ENCODE measurements at places on chromosomes 5 and 9.

GRCh38 chr5:110625376-110625999, 101.0 kb downstream of the TMEM232 start:
- peak; percentile 5 for DNase-seq

DNA sequence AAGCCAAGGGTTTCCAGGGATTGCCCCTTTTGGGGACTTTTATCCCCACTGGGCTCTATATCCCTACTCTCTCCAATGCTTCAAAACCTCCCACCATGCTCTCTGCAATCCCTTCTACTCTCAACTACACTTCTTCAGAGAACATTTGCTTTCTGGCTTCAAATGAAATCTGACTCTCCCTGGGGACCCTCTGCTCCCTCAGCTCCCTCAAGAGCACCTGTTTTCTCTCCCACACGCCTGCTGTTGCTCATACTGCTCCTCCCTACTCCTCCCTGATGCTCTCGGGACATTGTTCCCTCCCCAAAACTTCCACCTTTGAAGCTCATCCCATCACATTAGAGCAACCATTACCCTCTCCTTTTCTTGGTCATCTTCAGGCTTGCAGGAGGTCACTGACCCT, 344.9 kb downstream of the CDK5RAP2 start:
- no peak for DNase-seq

DNA sequence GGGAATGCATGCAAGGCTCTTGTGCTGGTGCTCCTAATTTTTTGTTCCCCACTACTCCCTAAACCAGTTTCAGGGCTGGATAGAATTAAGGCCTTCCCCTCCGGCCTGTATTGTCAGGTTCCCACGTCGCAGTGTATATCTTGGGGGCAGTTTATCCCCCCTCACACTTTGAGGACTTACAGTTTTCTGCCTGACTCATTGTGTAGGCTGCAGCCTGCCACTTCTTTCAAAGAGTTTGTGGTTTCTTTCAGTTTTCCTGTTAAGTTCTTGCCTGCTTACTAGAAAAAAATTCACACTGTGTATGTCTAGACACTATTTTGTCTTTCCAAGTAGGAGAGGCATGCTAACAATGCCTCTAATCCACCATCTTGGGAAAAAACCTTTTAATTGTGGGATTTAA, 28.4 kb upstream of the BTNL3 start:
- no peak for DNase-seq

- DNase-seq, result no peak
These were observed 5.8 kb downstream of the GCNT4 start for GRCh38 chr5:75046366-75047142.

GRCh38 chr5:113179156-113179555, 202.6 kb downstream of the DCP2 start:
- DNase-seq, result no peak

DNA sequence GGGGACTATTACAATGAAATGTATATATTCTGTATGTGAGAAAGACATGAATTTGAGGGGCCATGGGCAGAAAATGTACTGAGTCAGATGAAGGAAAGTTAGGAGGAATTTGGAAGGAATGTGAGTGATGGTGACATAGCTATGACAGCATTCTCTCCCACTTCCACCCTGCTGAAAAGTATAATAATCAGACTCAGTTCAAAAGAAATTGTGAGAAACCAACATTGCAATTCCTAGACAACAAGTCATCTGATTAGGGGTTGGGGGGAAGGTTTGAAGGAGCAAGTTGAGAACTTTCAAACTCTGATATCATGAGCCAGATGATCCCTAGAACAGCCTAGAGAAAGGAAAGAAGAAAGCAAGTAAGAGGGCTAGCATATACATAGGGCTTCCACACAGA, 370.6 kb downstream of the DMRTA1 start:
- DNase-seq, result no peak

- no peak for DNase-seq
These were observed 1.8 kb upstream of the STARD4 start for GRCh38 chr5:111514087-111514486.

- peak; percentile 72 for DNase-seq
These were observed 146.6 kb downstream of the GAPVD1 start for GRCh38 chr9:125407974-125408900.

- DNase-seq, result no peak
These were observed 6.1 kb downstream of the BASP1 start for GRCh38 chr5:17223367-17224185.

DNA sequence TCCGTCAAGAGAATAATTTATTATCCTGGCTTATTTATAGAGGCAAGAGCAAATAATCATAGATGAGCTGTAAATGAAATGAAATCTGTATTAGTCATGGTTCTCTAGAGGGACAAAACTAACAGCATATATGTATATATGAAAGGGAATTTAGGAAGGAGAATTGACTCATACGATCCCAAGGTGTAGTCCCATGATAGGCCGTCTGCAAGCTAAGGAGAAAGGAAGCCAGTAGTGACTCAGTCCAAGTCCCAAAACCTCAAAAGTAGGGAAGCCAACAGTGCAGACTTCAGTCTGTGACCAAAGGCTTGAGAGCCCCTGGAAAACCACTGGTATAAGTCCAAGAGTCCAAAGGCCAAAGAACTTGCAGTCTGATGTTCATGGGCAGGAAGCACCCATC, 515.9 kb upstream of the CYLC2 start:
- no peak for DNase-seq

DNA sequence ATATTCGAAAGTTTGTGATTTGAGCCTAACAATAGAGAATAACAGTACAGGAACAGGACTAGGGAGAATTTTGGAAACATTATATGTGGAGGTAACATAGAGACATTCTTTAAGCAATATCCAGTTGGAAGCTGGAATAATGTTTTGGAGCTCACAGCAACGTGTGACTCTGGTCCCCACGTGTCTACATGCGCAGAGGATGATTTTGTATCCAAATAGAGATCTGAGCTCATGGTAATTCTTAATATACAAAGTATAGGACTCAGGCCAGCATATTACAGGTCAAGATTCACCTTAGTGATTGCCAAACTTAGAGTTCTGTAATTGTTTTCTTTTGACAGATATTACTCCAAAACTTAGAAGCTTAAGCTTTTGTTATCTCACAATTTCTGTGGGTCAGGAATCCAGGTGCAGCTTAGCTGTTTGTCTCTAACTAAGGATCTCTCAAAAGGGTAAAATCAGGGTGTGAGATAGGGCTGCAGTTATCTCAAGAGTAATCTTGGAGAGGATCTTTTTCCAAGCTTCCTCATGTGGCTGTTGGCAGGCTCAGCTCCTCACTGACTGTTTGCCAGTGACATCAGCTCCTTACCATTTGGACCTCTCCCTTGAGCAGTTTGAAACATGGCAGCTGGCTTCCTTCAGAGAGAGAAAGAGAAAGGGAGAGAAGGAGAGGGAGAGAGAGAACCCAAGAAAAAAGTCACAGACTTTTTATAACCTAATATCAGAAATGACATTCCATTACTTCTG, 272.0 kb upstream of the ZNF462 start:
- no peak for DNase-seq

- DNase-seq, result no peak
These were observed 382.7 kb downstream of the ENC1 start for GRCh38 chr5:74257645-74258313.

GRCh38 chr5:1111727-1112289, at the start of gene SLC12A7:
SLC12A7 (minus strand) TSS chr5:1112063; CDS start chr5:1111991, 72 bp downstream.
- DNase-seq, result peak; percentile 73

GRCh38 chr9:31146485-31147166, 1237.8 kb upstream of the ACO1 start:
- no peak for DNase-seq

DNA sequence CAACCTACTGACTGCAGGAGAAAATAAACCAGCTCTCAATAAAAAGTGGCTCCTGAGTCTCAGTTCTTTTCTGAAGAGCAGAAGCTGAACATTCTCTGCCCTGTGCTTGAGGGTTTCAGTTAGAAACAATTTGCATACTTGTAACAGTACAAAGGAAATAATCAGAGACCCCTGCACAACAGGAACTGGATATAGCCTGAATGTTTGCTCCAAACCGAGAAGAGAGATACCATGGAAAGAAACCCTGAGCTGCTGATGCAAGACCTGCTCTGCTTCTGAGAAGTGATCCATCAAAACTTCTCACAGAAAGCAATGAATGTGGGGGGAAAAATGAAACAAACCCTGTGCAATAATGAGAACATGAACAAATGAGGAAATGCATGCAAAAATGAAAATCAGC, 592.9 kb downstream of the SEMA5A start:
- no peak for DNase-seq

DNA sequence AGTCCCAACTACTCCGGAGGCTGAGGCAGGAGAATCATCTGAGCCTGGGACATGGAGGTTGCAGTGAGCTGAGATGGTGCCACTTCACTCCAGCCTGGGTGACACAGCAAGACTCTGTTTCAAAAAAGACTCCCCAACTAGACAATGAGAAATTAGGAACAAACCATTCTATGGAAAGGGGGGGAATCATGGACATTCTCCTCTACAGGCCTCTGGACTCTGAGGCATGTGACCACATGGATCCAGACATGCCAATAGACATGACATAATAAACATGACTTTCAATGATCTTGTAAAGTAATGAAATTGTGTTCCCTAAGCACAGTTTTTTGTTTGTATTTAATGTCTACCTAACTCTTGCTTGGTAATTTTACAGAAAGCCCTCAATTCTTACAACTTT, 8.8 kb downstream of the HOMER1 start:
- no peak for DNase-seq

DNA sequence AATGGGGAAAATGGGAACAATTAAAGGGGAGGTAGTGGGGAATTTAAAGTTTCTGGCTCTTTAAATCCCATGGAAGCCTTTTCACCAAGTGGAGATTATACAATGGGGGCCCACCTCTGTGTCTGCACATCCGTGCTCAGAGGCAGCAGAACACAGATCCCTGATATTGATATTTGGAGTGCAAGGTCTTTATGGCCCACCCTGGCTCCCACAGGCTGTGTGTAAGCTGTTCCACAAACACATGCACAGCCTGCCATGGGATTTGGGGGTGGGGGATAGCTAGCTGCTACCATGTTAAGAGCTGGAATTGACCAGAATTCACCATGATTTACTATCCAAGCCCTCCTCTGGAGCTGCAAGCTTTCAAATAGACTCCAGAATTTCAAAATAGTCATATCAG, 55.9 kb downstream of the RASGEF1C start:
- no peak for DNase-seq

Data from naive B cell (primary cell).